ENCODE measurements at places on chromosomes 16 and 17. TPM values are rescaled to one million over a fixed set of nuclear protein-coding genes. Genes with fewer than 3 reads are reported as not detected.

Gene ASPA
- total RNA-seq: not detected

Gene DLX3
- 0.09 TPM for total RNA-seq

Gene GJD3
- total RNA-seq: 1.4 TPM

Gene ANKRD40CL
- not detected for total RNA-seq

Gene OR2C1
- not detected for total RNA-seq

Gene TBC1D16
- 13.0 TPM for total RNA-seq

Gene CD7
- total RNA-seq: 0.17 TPM

Gene CHMP6
- total RNA-seq: 34.1 TPM

Gene REXO5
- total RNA-seq: 4.5 TPM

Gene GAA
- 58.2 TPM for total RNA-seq

Gene CASKIN2
- total RNA-seq: 12.1 TPM

Gene NAGS
- total RNA-seq: 0.82 TPM

Gene CA7
- total RNA-seq: not detected

Gene ROGDI
- total RNA-seq: 14.4 TPM

Gene ITGAL
- 0.18 TPM for total RNA-seq

Gene LRRC75A
- total RNA-seq: 0.80 TPM

Gene ADAM11
- total RNA-seq: 1.9 TPM

Gene KRTAP4-4
- not detected for total RNA-seq

Gene C17orf67
- total RNA-seq: 1.8 TPM

Gene CDH1
- total RNA-seq: 4.3 TPM

Gene GCGR
- 0.47 TPM for total RNA-seq

Gene EPN3
- 0.14 TPM for total RNA-seq

Gene LGALS9
- 0.85 TPM for total RNA-seq

Gene NGFR
- total RNA-seq: 0.86 TPM

Gene TNFAIP1
- total RNA-seq: 46.9 TPM

Gene ALOXE3
- total RNA-seq: 10.0 TPM

Gene PGAP6
- total RNA-seq: 32.3 TPM

Gene WNT9B
- total RNA-seq: not detected

Gene ASPHD1
- total RNA-seq: 23.3 TPM

Gene SMTNL2
- total RNA-seq: 0.77 TPM

Gene CBX8
- total RNA-seq: 13.9 TPM

Gene KRTAP17-1
- not detected for total RNA-seq

Gene EVPL
- 17.7 TPM for total RNA-seq

Gene CDR2
- 39.8 TPM for total RNA-seq

Gene VPS35L
- 32.5 TPM for total RNA-seq

Gene ST6GALNAC1
- 0.05 TPM for total RNA-seq

Gene SEPTIN12
- total RNA-seq: not detected

All from A549 treated with Hydrocortisone at 1 μM for 4 hours (cell line).